NCI-H187 treated with DMSO at 0.1 percent for 48 hours (cell line): ENCODE measurements at places on chromosomes 7 and 10.

DNA sequence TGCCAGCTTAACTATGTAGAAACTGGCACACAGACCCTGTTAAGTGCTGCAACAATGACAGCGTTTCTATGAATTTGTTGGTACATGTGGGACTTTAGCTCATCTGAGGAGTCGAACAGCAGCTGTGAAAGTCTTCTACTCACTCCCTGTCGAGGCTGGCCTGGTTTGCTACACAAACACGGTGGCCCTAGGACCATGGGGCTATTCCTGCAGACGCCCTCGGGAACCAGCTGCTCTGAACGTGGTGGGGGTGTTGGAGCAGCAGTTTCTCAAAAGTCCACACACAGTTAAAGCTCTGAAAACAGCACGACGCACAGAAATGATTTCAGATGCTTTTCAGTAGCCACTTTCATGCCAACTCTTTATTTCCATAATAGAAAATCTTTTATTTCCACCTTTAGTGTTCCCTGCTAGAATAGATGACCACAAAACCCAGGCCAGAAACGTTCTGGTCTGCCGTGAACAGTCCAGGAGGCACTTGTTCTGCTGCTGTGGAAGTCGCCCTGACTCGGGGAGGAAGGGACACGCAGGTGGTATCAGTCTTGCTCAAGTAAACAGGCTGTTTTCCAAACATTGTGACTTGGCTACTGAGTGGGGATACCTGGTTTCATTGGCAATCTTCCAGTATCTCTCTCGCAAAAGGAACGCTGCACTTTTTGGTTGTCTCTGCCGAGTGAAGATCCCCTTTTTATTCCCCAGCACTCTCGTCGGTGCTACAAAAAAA lies 21.5 kb downstream of the GUSB start:
- DNase-seq = no peak

- DNase-seq = no peak
These were observed 188.6 kb upstream of the GDF10 start for GRCh38 chr10:47111329-47111862.

DNA sequence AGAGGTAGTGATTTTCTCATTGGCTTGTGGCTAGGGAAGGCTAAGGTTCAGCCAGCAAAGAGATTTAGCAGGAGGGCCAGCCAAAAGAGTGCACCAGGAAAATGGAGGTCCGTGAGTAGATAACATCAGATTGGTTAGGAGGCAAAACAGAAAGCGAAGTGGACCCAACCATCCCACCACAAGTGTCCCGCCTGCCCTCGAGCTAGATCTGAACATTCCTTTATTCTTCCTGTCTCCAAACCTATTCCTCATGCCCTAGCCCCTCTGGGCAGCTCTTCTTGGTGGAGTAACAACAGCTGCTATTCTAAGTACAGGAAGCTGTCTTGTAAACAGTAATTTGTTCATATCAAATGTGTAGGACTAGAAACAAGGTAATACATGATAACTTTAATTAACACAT lies 85.7 kb upstream of the BET1 start:
- no peak for DNase-seq

DNA sequence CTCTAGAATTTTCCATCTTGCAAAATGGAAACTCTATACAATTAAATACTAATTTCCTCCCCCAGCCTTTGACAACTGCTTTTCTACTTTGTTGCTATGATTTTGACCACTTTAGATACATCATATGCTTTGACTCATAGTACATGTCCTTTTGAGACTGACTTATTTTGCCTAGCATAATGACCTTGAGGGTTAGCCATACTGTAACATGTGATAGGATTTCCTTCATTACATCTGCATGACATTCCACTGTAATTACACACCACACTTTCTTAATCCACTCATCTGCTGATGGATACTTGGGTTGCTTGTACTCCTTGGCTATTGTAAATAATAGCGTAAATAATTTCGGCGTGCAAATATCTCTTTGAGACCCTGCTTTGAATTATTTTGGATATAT lies 127.7 kb downstream of the JAZF1 start:
- no peak for DNase-seq

DNA sequence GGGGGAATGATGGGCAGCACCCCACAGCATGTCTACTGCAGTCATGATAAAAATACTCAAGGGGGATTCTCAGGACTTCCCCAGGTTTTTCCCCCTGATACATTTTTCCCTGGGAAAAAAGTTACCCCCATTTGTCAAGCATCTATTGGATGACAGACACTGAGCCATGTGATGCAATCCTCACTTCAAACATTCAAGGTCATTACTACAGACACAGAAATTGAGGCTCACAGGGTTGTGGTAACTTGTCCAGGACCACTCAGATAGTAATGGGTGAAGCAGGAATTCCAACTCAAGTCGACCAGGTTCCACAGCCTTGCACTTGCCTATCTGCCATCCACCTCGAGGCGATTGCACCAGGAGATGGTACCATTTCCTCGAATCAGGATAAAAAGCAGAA lies 31.7 kb downstream of the PPP1R3C start:
- no peak for DNase-seq
